ENCODE measurements at places on chromosomes 6 and 20.

- DNase-seq, result no peak
Observed at GRCh38 chr20:41172296-41173140, 35.2 kb downstream of the PLCG1 start.

DNA sequence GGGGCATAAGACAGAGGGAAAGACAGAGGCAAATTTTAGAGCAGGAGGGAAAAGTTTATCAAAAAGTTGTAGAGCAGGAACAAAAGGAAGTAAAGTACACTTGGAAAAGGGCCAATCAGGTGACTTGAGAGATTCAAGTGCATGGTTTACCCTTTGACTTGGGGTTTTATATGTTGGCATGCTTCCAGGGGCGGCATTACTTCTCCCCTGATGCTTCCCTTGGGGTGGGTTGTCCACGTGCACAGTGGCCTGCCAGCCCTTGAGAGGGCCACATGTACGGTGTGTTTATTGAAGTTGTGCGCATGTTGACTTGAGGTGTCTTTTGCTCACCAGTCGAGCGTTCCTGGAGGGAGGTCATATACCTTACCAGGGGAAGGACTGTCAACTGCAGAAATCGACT, 259.5 kb upstream of the JARID2 start:
- no peak for DNase-seq

DNA sequence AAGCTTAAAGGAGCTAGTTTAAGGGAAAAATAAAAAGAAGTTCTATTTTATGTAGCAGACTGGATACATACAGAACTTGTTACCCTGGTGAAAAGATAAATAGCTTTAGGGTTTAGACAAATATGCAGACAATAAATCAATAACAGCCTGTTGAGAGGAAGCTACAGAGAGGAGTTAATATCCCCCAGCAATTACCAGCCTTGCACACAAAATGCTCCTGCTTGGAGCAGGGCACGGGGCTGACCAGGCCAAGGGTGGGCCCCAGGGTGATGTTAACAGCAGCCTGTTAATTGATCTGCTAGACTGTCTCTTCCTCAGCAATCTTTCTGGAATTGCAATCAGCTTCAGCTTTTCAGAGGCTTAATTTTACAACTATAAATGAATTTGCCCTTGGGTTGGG, 125.1 kb upstream of the SOX4 start:
- DNase-seq, result no peak

DNA sequence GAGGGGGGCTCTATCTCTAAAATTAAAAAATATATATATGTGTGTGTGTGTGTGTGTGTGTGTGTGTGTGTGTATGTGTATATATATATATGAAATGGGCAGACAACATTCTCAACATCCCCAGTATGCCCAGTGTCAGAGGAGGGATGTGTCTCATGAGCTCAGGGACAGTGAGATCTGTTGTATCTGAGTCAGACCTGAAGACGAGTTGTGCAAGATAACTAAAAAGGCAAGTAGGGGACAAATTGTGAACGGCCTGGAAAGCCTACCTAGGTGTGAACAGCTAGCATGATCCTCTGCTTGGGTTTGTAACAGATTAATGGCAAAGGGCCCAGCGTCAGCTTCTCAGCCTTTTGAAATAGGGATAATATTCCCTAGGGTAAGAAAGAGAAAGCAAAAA, 124.3 kb downstream of the FAXC start:
- DNase-seq, result no peak

GRCh38 chr6:170438861-170439260, 114.2 kb downstream of the PSMB1 start:
- no peak for DNase-seq

DNA sequence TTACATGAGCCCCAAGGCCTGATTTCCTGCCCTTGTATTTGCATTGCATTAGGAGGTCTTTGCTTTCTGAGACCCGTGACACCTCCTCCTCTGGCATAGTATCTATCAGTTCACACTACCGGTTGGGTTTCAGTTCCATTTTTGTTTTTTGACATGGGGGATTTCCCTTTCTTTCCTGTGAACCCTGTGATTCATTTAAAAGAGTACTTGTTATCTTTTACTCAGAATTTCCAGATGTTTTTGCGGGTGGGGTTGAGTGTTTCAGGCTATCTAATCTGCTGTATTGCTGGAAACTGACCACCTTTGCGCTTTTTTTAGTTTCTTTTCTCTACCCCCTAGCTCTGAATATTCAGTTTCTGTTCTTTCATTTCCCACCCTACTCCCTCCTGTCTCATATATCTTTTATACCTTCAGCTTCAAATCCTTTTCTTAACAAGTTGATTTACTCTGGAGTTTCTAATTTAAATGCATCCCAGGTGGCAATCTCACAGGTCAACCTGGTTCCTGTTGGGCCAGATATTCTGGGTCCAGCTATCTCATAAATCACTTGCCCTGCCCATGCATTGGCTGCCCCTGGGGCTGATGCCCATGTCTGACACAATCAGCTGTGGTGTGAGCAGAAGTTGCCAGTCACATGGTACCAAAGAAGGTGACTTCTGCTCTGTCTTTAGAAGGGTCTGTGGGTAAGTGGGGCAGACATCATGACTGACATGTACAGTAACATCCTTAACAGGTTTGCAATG, 14.3 kb upstream of the NCOA3 start:
- no peak for DNase-seq

DNA sequence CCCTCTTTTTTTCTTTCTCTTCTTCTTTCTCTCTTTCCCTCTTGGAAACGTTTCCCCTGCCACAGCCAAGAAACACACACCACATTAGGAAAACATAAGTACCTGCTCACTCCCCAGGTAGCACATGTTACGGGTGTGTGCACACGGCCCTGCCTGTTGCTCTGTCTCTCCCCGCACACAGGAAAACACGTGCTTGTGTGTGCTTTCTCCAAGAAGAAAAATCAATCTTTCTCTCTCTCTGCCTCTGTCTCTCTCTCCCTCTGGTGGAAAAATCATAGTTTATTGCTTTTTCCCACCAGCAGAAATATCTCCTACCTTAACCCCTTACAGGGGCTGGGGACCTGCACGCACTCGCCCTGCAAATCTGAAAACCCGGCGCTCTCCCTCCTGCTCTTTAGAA, 102.3 kb downstream of the EDN3 start:
- peak; percentile 21 for DNase-seq

- DNase-seq, result peak; percentile 56
Observed at GRCh38 chr20:20083807-20084206, 31.5 kb downstream of the CFAP61 start.

- DNase-seq, result no peak
Observed at GRCh38 chr20:1341561-1342265, 12.8 kb upstream of the SDCBP2 start.

GRCh38 chr6:108163644-108164542, 1.9 kb upstream of the NR2E1 start:
- DNase-seq, result no peak

DNA sequence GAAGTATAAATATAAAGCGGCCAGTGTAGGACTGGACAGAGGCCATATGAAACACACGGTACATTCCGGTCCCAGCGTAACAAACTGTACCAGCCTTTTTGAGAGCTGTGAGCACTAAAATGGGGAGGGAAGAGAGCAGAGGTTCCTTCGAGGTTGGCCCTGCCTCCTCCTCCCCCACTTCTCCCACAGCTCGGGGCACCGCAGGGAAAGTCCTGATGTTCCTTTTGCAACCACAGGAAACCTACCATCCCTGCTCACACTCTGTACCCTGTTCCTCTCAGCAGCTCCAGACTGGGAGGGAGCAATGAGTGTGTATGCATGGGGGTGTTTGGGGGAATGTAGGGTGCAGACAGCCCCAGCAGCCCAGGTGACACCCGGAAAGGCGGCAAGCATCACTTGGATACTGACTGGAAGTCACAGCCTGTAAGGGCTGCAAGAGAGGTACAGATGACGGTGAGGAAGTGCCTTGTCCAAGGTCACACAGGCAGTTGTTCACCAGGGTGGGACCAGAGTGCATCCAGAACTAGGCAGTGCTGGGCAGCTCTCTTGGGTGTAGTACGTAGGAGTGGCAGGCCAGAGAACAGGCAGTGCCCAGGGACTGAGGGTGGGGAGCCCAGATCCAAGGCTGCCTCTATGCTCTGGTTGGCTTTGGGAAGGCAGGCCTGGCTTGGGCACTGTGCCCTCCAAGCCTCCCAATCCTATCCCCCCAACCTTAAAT, 11.0 kb upstream of the ARMC12 start:
- no peak for DNase-seq

DNA sequence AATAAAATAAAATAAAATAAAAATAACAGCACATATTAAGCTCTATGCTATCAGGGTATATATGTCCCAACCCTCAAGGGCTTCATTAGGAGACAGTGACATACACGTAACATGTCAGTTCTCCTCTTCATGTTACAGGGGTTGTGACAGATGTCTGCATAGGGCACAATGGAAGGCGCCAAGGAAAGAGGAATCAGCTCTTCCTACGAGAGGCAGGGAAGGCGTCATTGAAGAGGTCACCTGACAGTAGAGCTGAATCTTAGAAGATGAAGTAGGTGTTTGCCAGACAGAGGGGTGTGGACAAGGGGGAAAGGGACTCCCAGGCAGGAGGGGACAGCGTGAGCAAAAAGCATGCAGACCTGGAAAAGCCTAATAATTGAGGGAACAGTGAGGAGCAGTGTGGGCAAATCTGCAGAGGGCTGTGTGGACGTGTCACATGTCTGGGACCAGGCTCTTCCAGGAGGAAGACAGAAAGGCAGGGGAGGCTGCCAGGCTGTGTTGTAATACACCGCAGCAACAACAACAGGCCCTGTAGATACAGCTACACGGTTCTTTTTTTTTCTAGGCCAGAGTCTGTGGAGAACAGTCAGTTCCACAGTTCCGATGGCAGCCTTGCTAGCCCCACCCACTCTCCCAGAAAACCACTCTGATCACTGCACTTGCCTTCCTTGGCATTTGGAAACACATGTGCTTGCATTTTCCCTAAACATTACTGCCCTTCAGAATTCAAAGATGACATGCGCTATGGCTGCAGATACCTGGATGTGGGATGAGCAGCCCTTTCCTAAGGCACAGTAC, 2.5 kb upstream of the FKBP5 start:
- no peak for DNase-seq

GRCh38 chr6:160014869-160015182, 45.9 kb downstream of the IGF2R start:
- DNase-seq, result no peak

DNA sequence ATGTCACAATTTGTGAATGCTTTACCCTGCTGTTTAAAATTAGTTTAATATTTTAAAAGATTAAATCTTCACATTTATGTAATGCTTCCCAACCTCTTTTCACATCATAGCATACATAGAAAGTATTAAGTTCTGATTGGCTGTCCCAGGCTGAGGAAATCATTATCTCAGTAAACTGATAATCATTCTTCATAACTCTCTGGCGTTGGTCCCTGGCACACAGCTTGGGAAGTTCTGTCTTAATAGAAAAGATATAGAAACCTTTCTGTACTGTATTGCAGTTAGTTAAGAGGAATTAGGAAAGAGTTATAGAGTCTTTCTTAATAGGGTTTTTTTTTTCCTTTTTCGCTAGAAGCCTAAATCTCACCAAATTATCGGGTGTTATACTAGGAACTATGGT, 85.4 kb downstream of the CBFA2T2 start:
- DNase-seq, result no peak

- DNase-seq, result no peak
Observed at GRCh38 chr6:166019214-166019613, 148.4 kb downstream of the TBXT start.

DNA sequence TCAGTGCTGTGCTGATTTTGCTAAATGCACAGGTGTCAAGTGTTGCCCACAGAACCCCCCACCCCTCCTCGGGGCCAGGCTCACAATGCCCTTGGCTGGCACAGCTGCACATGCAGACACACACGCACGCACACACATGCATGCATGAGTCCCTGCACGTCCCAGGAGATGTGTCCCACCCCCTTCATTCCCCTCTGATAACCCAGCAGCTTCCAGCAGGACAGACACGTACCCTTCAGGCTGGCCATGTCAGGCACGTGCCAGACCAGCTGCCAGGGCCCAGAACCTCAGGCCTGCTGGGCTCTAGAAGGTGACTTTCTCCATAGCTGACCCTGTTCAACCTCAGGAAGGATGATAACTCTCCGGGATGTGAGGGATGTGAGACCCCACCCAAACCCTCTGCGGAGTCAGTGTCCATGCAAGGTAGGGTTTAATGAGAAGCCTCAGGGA, 44.4 kb downstream of the MRPL14 start:
- no peak for DNase-seq

- no peak for DNase-seq
Observed at GRCh38 chr6:30759575-30760239, 15.4 kb upstream of the IER3 start.

DNA sequence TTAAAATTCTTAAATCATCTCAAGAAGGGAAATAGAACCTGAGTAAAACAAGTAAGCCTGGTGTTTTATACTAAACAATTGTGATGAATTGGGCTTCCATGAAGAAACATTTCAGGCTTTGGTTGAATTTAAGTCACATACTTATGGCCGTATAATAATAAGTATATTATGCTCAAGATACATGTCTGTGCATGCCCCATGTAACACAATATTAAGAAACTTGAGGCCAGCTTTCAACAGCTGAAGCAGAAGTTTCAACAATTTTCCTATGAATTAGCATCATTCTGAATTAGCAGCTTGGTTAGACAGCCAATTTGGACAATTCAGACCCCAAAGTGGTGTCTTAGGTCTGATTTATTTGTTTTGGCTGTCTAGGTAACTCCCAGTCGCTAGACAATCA, 243.7 kb downstream of the MYLK4 start:
- no peak for DNase-seq

- DNase-seq, result no peak
Observed at GRCh38 chr6:85065831-85066230, 301.4 kb upstream of the TBX18 start.

- no peak for DNase-seq
Observed at GRCh38 chr6:94350833-94351232, 931.5 kb upstream of the EPHA7 start.

- DNase-seq, result no peak
Observed at GRCh38 chr20:50915424-50915823, 15.8 kb downstream of the ADNP start.

- no peak for DNase-seq
Observed at GRCh38 chr6:133129556-133129955, 111.6 kb upstream of the EYA4 start.

DNA sequence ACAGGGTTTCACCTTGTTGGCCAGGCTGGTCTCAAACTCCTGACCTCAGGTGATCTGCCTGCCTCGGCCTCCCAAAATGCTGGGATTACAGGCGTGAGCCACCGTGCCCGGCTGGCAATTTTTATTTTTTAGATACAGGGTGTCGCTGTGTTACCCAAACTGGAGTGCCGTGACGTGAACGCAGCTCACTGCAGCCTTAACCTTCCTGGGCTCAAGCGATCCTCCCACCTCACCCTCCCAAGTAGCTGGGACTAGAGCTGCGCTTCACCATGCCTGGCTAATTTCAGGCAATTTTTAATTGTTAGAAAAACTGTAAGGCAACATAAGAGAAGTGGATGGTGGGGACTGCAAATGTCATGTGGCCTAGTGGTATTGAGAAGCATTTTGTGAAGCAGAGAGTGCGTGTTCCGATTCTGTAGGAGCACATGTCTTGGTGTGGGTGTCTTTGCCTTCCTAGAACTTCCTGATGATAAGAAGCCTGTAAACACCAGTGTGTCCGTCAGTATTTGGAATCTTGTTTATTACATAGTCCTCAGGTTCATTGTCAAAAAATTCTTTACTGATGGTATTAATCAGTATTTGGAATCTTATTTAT, 18.0 kb downstream of the JARID2 start:
- no peak for DNase-seq
